ENCODE measurements at places on chromosomes 4 and X. TPM values are rescaled to one million over a fixed set of nuclear protein-coding genes. Genes with fewer than 3 reads are reported as not detected.

The PDZD11 gene
- total RNA-seq = 63.4 TPM

The TKTL2 gene
- total RNA-seq = 0.15 TPM

The UGT2B17 gene
- total RNA-seq = not detected

The SLC4A4 gene
- 14.6 TPM for total RNA-seq

The P2RY8 gene
- total RNA-seq = not detected

The PDGFC gene
- 52.1 TPM for total RNA-seq

The AKAP14 gene
- total RNA-seq = not detected

- H3K4me1 ChIP-seq = no peaks in the 10 kb centered on the region
- DNase-seq = no peak
- H3K36me3 ChIP-seq = no peaks in the 10 kb centered on the region
- no peak overlapping the region for H3K4me3 ChIP-seq
- H3K27me3 ChIP-seq = peaks cover 4% of the 10 kb centered on the region
These were observed 33.8 kb upstream of the ARMCX2 start for GRCh38 chrX:101693476-101693875.

- no peaks in the 10 kb centered on the region for H3K4me1 ChIP-seq
- no peak overlapping the region for H3K27ac ChIP-seq
- peaks cover 15% of the 10 kb centered on the region for H3K36me3 ChIP-seq
- H3K4me3 ChIP-seq = no peak overlapping the region
- no peak for DNase-seq
These were observed 4.1 kb downstream of the SEPTIN6 start for GRCh38 chrX:119688911-119689321.

- peaks cover 30% of the 10 kb centered on the region for H3K36me3 ChIP-seq
- peak overlapping the region; percentile 52 for H3K27ac ChIP-seq
- H3K4me3 ChIP-seq = no peak overlapping the region
- H3K4me1 ChIP-seq = peaks cover 62% of the 10 kb centered on the region
These were observed 34.2 kb downstream of the ARSD start for GRCh38 chrX:2894885-2895292.

GRCh38 chr4:184819786-184820185, 6.0 kb downstream of the ACSL1 start:
- no peak for DNase-seq
- peaks cover 8% of the 10 kb centered on the region for H3K36me3 ChIP-seq
- H3K4me3 ChIP-seq = no peak overlapping the region
- H3K27me3 ChIP-seq = no peaks in the 10 kb centered on the region
- H3K4me1 ChIP-seq = peaks cover 15% of the 10 kb centered on the region

DNA sequence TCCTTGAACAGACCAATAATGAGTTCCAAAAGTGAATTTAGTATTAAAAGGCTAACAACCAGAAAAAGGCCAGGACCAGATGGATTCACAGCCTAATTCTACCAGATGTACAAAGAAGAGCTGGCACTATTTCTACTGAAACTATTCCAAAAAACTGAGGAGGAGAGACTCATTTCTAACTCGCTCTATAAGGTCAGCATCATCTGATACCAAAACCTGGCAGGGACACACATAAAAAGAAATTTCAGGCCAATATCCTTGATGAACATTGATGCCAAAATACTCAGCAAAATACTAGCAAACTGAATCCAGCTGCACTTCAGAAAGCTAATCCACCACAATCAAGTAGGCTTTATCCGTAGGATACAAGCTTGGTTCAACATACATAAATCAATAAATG, 35.8 kb upstream of the USP46 start:
- no peaks in the 10 kb centered on the region for H3K4me1 ChIP-seq
- no peaks in the 10 kb centered on the region for H3K36me3 ChIP-seq
- DNase-seq = no peak
- H3K4me3 ChIP-seq = no peak overlapping the region

- H3K4me3 ChIP-seq = no peak overlapping the region
- no peak for DNase-seq
- no peaks in the 10 kb centered on the region for H3K27me3 ChIP-seq
- H3K36me3 ChIP-seq = no peaks in the 10 kb centered on the region
- no peak overlapping the region for H3K27ac ChIP-seq
These were observed 13.9 kb downstream of the ZAR1 start for GRCh38 chr4:48504026-48504330.

DNA sequence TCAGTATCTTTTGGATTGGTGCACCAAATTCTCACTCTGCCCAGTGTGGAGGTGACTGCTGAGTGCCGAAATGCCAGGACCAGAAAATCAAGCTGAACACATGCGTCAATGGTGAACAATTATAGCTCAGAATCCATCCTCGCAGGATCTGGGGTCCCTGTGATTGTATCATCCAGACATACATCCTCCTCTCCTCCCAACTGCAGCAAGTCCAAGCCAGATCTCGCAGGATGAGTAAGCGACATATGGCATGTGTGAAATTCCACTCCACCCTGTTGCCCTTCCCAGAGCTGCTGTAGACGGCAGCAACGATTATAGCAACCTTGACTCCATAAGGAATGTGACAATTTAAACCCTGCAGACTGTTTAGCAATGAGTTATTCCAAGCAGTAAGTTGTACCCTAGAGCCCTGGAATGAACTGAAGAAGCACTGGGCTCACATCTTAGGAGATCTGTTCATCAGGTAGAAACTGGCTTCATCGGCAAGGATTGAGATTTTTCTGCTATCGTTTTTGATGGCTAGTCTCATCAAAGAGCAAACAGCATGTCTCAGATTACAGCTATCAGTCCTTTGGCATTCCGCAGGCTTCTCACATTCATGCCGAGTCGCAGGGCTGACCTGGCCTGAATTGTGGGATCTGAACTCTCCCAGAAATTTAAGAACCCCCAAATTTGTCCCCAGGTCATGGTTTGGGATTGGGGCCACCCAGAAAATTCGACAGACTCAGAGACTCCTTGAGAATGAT, 35.5 kb upstream of the SORBS2 start:
- peaks cover 19% of the 10 kb centered on the region for H3K4me1 ChIP-seq
- no peak overlapping the region for H3K27ac ChIP-seq
- peak overlapping the region; percentile 43 for H3K4me3 ChIP-seq
- H3K36me3 ChIP-seq = no peaks in the 10 kb centered on the region

DNA sequence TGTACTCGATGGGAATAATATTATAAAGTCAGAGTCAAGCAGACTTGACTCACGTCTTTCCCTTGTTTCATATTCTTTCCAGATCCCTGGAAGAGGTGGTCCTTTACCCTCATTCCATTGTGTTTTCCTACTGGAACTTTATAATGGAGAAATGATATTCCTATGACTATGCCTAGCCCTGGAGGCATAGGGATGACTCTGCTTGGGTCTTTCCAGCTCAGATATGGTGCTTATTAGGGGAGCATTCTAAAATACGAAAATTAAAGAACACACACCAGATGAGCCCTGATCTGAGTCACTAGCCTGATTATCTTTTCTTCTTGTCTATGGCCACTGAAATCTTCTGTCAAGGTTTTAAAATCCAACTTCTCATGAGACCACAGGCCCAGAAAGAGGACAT, 231.4 kb downstream of the ANKRD50 start:
- no peak overlapping the region for H3K27ac ChIP-seq
- no peaks in the 10 kb centered on the region for H3K27me3 ChIP-seq
- no peak for DNase-seq
- no peak overlapping the region for H3K4me3 ChIP-seq
- H3K4me1 ChIP-seq = peaks cover 10% of the 10 kb centered on the region

- H3K27ac ChIP-seq = no peak overlapping the region
- no peak overlapping the region for H3K4me3 ChIP-seq
- H3K4me1 ChIP-seq = no peaks in the 10 kb centered on the region
- no peaks in the 10 kb centered on the region for H3K36me3 ChIP-seq
- no peak for DNase-seq
- H3K27me3 ChIP-seq = no peaks in the 10 kb centered on the region
These were observed 55.3 kb downstream of the CCDC158 start for GRCh38 chr4:76365636-76366035.

DNA sequence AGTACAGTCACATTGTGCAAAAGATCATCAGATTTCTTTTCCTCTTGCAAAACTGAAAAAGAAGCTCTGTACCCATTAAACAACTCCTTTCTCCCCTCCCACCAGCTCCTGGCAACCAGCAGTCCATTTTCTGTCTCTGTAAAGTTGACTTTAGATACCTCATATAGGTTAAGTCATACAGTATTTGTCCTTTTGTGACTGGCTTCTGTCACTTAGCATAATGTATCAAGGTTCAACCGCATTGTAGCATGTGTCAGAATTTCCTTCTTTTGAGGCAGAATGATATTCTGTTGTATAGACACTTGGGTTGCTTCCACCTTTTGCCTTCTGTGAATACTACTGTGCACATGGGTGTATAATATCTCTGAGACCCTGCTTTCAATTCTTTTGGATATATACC, 121.8 kb downstream of the SH3KBP1 start:
- H3K27me3 ChIP-seq = no peaks in the 10 kb centered on the region
- no peak overlapping the region for H3K27ac ChIP-seq
- peaks cover 31% of the 10 kb centered on the region for H3K4me1 ChIP-seq
- H3K4me3 ChIP-seq = no peak overlapping the region
- H3K36me3 ChIP-seq = no peaks in the 10 kb centered on the region
- DNase-seq = no peak

GRCh38 chrX:134669378-134670098, 11.3 kb upstream of the PLAC1 start:
- peaks cover 9% of the 10 kb centered on the region for H3K4me1 ChIP-seq
- no peak overlapping the region for H3K4me3 ChIP-seq
- DNase-seq = no peak
- H3K36me3 ChIP-seq = no peaks in the 10 kb centered on the region

DNA sequence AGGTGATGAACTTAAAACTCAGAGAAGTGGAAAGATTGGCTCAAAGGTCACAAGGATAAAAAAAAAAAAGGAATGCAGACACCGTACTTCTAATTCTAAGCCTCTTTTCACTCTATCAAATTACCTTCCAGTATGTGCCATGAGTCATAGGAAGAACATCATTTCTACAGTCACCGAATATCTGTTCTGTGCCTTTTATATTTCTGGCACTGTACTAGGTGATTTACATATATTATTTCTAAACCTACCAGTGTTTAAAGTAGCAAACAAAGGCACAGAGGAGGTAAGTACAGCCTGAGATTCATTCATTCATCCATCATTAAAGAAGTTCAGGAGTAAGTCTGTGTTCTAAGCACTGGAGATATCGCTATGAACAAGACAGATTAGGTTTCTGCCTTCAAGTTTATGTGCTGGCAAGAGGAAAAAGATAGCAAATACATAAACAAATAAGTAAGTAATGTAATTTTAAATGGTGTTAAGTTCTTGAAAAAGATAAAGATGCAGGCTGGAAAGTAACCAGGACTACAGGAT, 65.3 kb downstream of the PALLD start:
- H3K36me3 ChIP-seq = no peaks in the 10 kb centered on the region
- no peak for DNase-seq
- no peak overlapping the region for H3K27ac ChIP-seq
- no peak overlapping the region for H3K4me3 ChIP-seq
- no peaks in the 10 kb centered on the region for H3K27me3 ChIP-seq

DNA sequence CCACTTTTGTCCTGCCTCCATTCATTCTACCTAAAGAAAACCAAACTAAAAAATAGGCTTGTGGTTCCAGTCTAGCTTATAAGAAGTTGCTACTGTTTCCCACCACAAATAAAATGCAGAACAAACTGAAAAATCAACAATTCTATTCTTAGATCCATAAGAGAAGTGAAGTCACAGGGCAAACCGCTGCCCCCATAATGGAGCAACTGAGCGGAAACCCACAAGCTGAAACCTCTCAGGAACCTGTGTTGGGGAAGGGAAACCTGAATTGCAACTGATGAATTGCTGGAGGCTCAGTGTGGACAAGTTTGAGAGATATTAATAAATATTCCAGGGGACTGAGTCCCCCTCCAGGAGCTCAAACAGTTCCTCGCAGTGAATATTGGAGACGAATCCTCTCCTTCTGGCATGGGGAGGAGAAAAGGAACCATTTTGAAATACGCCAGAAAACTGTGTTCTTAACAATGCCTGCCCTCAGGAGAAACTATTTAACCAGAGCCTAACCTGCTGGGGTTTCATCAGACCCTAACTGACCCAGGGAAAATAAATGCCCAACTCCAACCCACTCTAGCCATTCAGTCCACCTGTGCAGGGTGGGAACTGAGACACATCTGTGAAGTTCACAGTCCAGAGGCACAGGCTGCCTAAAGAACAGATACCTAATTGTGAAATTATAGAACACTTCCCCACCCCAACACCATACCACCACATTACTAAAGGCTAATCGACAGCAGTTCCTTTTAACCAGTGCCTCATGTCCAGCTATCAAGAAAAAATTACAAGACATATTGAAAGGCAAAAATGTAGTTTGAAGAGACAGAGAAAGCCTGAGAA, 22.8 kb upstream of the SH3RF1 start:
- H3K27ac ChIP-seq = no peak overlapping the region
- no peaks in the 10 kb centered on the region for H3K36me3 ChIP-seq
- no peaks in the 10 kb centered on the region for H3K27me3 ChIP-seq
- DNase-seq = no peak

DNA sequence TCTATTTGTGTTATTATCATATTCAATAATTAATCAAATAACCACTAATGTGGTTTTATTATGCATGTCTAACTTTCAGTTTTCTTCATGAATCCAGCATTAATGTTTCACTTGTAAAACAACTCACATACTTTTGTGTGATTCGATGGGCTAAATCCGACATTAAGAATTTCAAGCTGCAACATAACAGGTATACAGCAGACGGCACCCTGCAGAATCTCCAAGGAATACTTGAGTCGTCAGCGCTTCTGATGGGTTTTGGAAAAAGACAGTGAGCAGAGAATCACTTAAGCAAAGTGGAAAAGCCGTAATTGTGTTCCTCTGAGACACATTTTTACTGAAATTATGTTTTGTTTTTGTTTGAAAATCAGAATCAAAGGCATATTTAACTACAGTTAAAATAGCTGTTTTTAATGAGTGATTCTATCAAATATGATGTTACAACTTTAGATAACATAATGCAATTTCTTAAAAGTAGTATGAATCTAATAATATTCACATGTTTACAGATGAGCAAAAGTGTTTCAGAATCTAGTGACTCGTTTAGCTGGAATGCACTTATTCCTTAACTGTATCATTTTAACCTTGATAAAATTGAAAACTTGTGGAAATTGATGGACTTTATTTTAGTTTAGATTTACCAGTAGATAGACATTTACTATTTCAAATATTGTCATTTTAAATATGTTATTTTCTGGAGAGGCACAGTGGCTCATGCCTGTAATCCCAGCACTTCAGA, 514.8 kb downstream of the CCSER1 start:
- no peak overlapping the region for H3K27ac ChIP-seq
- H3K27me3 ChIP-seq = no peaks in the 10 kb centered on the region
- no peak overlapping the region for H3K4me3 ChIP-seq
- no peaks in the 10 kb centered on the region for H3K4me1 ChIP-seq
- no peaks in the 10 kb centered on the region for H3K36me3 ChIP-seq
- no peak for DNase-seq

DNA sequence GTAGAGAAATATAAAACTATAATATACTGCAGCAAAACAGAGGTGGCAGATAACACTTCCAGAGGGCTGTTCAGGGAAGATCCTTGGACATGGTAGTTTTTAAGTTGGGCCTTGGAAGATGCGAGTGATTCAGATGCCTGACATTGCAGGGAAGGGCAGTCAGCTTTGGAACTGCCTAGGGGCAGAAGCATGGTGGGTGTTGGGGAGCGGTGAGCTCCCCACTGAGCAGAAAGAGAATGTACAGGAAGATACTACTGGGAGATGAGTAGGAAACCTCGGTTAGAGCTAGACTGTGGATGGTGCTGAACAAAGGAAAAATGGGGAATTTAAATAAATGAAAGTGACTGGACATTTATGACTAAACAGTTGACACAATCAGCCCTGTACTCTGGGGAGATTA, 24.9 kb upstream of the SEC24B start:
- no peak for DNase-seq
- no peaks in the 10 kb centered on the region for H3K27me3 ChIP-seq
- H3K4me1 ChIP-seq = peaks cover 8% of the 10 kb centered on the region
- H3K36me3 ChIP-seq = peaks cover 5% of the 10 kb centered on the region

GRCh38 chr4:120847019-120847582, 75.4 kb downstream of the PRDM5 start:
- DNase-seq = no peak
- H3K4me3 ChIP-seq = no peak overlapping the region
- H3K27ac ChIP-seq = no peak overlapping the region

All from Calu3 (cell line).